ENCODE measurements at places on chromosomes 5 and 9.

DNA sequence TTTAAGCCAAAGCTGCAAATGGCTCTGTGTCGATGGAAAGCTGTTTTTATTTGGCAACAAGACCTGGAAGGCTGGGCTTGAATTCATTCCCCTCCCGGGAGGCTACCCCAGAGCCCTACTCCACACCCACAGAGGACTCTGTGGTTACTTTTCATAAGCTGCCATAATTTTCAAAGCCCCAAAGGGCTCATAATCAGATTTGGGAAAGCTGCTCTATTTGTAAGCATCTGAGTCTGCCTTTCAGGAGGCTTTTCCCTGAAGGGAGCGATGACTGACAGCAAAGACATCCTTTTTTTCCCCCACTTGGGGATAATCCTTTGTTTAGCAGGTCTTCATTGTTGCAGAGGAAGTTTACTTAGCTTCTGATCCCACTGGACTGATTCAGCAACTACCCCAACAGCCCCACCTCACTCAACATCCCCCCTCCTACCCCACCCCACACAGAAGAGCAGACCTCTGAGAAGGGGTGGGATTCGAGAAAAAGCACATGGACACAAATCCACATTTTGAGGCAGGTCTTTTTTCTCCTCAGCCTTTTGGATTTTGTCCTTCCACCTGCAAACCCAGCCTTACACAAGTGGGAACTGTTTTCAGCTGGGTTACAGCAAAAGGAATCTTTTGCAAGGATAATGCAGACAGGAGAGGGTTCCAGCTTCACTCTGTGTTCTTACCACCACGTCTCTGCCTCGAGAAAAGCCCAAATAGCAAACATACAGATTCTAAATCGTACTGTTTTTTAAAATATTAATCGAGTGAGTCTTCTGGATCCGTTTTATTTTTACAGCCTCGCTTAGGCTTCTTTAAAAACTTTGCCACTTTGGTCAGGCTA lies 244.4 kb upstream of the TUT7 start:
- DNase-seq: no peak

- no peak for DNase-seq
These were observed 420.5 kb upstream of the CD180 start for GRCh38 chr5:67617051-67617450.

GRCh38 chr5:130102375-130102774 lies 198.1 kb downstream of the CHSY3 start:
- DNase-seq: no peak

DNA sequence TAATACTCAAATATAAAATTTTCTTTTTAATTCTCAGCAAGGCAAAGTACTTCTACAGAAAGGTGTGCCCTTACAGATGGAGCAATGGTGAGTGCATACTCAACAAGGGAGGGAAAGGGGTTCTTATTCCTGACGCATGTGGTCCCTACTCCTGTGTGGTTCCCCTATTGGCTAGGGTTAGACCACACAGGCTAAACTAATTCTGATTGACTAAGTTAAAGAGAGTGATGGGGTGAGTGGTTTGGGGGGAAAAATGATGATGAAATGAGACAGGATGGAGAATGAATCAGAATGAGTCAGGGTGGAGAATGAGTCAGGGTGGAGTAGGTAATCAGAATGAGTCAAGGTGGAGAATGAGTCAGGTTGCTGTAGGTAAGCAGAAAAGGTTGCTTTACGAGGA lies 22.9 kb upstream of the HMGCS1 start:
- no peak for DNase-seq

DNA sequence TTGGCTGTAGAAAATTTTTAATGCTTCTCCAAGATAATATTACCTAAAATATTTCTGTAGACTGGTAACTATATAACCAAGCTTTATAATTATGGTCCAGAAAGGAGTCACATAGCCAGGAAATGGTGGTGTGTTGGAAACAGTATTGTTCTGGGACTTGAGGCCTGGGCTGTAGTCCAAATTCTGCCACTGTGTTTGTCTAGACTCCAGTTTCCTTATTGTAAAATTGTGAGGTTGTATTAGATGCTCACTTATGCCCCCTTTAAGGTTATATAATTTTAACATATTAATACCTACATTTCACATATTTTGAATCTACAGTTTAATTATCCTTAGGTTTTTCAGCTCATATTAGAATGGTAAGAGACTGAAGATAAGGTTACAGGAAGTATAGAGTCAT lies 42.4 kb downstream of the STX17 start:
- no peak for DNase-seq

GRCh38 chr9:122791872-122792669 lies 3.3 kb downstream of the OR5C1 start:
- DNase-seq: no peak

GRCh38 chr5:80760680-80761079 lies 105.9 kb upstream of the DHFR start:
- no peak for DNase-seq

- DNase-seq: no peak
These were observed 260.7 kb downstream of the CHSY3 start for GRCh38 chr5:130164966-130165365.

- no peak for DNase-seq
These were observed 138.2 kb downstream of the MVB12B start for GRCh38 chr9:126464694-126465441.

- no peak for DNase-seq
These were observed 9.4 kb upstream of the TNFAIP8 start for GRCh38 chr5:119346394-119346793.

DNA sequence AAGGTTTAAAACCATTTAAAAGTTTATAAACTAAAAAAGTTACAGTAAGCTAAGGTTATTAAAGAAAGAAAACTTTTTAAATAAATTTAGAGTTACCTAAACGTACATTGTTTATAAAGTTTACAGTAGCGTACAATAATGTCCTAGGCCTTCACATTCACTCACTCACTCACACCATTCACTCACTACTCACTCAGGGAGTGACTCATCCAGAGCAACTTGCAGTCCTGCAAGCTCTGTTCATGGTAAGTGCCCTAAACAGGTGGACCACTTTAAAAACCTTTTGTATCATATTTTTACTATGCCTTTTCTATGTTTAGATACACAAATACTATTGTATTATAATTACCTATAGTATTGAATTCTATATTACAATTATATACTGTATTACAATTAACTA lies 190.8 kb upstream of the RASA1 start:
- no peak for DNase-seq

GRCh38 chr9:27423915-27424710 lies 100.0 kb upstream of the IFNK start:
- DNase-seq: no peak

DNA sequence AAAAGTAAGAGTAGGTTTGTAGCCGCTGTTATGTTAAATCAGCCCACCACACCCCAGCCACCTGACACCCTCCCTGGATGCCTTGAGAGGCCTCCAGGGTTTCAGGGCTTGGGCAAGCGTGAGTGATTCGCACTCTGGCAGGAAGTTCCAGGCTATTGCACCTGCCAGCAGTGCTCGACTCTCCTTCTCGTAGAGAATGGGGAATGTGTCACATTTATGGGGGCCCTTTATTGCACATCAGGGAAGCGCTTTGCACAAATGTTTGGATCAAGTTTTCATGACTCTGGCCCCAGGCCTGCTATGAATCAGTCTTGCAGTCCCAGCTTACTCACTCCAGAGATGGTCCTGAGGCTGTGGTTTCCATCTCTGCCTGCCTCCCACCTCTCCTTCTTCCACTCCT lies 66.1 kb upstream of the ADRA1B start:
- no peak for DNase-seq

DNA sequence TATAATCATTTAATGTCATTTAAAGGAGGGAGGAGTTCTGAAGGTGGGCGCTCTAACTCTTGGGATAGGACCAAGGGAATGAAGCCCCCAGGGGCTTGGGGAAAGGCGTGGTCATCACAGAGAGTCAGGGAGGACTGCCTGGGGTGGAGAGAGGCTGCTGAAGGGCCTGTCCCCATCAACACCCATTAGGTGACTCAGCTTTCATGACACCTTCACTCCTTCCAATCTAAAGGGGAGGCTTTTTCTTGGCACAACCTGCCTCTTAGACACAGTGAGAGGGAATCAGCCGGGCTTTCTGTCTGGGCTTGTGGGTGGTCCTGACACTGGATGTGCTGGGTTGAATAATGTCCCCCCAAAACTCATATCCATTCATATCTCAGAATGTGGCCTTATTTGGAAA lies 31.4 kb upstream of the ANKRD33B start:
- DNase-seq: no peak

- no peak for DNase-seq
These were observed 356.8 kb downstream of the SPOCK1 start for GRCh38 chr5:137142346-137142745.

GRCh38 chr9:22026696-22027095 lies 17.6 kb upstream of the CDKN2B start:
- no peak for DNase-seq

- no peak for DNase-seq
These were observed 58.6 kb downstream of the ITGA1 start for GRCh38 chr5:52846182-52846842.

DNA sequence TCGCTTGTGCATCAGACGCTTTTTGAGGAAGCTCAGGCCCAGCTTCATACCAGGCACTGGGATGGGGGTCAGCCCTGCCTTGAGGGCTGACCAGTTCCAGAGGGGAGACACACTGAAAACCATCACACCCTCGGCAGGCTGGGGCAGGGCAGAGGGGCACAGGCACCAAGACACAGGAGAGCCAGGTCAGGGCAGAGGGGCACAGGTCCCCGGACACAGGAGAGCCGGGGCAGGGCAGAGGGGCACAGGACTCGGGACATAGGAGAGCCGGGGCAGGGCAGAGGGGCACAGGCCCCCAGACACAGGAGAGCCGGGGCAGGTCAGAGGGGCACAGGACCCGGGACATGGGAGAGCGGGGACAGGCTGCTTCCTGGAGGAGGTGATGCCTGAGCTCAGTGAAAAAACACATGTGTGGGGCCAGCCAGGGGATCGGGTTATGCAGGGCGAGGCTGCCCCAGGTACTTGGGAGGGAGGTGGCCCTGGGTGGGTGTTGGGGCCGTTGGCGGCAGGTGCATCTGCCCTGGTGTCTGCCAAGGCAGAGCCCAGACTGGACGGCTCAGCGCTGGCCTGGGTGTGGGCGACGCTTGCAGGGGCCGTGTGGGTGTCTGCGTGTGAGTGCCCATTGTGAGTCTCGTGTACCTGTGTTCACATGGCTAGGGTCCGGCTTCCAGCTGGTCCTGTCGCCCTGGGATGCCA lies 15.1 kb upstream of the SLC2A6 start:
- no peak for DNase-seq

DNA sequence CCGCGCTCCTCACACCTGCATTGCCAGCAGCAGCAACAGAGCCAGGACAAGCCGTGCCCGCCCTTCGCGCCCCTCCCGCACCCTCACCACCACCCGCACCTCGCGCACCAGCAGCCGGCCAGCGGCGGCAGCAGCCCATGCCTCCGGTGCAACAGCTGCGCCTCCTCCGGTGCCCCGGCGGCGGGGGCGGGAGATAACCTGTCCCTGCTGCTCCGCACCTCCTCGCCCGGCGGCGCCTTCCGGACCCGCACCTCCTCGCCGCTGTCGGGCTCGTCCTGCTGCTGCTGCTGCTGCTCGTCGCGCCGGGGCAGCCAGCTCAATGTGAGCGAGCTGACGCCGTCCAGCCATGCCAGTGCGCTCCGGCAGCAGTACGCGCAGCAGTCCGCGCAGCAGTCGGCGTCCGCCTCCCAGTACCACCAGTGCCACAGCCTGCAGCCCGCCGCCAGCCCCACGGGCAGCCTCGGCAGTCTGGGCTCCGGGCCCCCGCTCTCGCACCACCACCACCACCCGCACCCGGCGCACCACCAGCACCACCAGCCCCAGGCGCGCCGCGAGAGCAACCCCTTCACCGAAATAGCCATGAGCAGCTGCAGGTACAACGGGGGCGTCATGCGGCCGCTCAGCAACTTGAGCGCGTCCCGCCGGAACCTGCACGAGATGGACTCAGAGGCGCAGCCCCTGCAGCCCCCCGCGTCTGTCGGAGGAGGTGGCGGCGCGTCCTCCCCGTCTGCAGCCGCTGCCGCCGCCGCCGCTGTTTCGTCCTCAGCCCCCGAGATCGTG lies 517 bp downstream of the KCNN2 start:
- DNase-seq: no peak

GRCh38 chr5:129125819-129126218 lies 31.3 kb downstream of the ISOC1 start:
- no peak for DNase-seq

DNA sequence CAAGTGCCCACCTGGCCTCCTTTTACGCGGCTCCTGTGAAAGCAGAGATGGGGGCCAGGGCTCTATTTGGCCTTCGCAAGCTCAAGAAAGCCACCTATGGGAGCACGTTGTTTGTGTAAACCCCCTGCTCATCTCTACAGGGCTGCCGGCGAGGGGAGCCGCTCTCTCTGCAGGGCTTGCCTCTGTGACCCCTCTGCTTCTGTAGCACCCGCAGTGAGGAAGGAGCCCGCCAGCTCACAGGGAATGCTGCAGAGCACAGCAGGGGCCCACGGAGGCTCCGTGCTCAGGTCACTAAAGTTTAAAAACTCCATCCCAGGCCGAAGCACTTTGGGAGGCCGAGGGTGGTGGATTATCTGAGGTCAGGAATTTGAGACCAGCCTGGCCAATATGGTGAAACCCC lies 376.8 kb downstream of the IRX2 start:
- DNase-seq: no peak

GRCh38 chr5:13831351-13831750 lies 113.1 kb downstream of the DNAH5 start:
- DNase-seq: no peak

DNA sequence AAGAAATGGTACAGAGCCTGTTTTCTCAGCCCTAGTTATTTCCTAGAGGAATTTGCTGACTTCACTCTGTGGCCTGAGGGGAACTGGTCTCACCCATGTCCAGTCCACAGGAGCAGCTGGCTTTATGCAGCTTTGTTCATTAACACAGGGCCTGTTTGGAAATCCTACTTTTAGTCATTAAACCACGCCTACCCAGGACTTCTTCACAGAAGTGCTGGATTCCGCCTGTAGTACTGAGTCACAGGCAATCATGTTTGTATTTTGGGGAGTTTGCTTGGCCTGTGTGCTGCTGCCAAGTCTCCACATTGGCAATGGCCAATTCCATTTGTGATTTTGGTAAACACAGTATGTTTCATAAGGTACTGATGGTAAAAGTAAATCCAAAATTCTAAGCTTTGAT lies 52.8 kb downstream of the CTNND2 start:
- DNase-seq: no peak

- no peak for DNase-seq
These were observed 24.3 kb downstream of the FBXO10 start for GRCh38 chr9:37551888-37552287.

DNA sequence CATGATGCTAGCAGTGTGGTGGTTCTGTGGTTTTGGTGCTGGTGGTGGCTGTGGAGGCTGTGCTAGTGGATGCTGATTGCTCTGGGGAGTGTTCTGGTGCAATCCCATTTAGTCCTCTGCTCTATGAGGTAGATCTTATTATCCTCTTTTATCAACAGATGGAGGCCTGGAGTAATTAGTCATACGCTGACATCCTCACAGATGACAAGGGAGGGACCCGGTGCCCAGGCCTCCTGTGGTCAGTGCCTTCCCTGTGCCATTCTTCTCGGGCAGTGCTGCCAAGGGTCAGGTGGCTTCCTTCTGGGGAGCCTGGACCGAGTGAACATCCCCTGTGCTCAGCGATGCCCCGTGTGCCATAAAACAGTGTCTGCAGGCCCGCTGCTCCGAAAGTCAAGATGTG lies 74.5 kb downstream of the COL5A1 start:
- DNase-seq: no peak

GRCh38 chr9:136512651-136513071 lies 29.8 kb upstream of the SEC16A start:
- DNase-seq: no peak
